Erythroblast (primary cell): ENCODE measurements at places on chromosomes 12 and 14.

DNA sequence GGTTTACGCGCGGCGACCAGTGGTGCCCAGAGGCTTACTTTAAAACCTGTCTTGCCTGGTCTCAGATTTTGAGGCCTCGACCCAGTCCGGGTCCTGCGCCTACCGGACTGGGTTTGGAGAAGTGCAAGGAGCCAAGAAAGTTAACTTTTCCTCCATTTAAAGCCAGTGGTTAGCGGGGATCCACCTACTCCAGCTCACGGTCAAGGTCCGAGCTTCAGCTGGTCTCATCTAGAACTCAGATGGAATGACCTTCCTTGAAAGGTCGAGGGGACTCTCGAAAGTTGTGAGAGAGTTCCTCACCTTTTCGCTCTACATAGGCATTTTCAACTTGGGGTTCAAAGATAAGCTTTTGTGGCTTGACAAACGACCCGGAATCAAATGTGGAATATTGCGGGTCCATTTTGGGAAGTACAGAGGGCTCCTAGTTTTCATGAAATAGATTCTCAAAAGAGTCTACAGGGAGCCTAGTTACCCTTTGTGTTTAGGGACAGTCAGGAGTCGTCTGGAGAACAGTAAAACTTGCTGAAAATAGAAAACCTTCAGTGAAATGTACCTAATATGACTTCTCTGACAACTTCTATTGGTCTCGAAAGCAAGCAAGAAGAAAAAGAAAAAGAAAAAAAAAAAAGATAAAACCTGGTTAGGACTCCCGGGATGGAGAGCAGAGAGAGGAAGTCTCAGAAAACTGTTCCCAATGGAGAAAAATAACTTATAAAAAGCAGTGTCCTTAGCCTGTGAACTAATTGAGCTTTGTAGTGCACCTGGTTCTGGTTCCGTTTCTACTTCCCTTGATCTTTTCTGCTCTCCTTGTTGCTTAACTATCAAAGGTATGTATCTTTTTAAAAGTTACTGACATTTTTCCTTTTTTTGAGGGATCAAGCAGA is 1.4 kb downstream of the KCNMB4 start:
- DNase-seq: no peak

DNA sequence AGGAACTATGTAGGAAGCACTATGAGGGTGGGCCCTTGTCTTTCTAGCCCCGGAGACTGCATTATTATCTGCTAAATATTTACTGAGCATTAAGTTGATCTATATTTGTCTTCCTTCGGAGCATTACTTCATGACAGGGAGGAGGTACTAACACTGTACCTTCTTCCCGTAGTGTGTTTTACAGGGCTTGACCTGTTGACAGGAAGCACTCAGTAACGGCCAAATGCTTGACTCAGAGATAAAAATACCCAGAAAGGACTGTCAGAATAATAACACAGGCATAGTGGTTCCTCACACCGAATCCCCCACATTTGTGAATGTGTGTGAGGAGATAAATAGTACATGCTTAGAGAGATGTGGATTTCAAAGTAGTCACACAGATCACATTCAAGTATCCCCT is 466.6 kb downstream of the EGLN3 start:
- DNase-seq: no peak

DNA sequence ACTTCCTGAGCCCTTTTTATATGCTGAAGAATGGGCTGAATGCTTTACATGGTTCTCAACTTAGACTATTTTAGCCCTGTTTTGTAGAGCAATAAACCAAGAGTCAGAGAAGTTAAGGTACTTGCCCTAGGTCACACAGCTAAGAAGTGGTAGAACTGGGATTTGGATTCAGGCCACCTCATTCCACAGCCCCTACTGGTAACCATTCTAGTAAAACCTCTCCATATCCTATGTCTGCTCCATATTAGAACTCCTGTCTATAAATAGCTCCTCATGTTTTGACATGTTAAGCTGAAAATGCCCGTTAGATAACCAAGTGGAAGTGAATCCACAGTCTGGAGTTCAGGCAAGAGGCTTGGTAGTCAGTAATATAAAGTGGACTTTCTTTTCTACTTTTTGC is 111.6 kb downstream of the HECTD4 start:
- no peak for DNase-seq

- DNase-seq: no peak
Measured at GRCh38 chr12:67873355-67873754, 115.9 kb upstream of the IFNG-AS1 start.

DNA sequence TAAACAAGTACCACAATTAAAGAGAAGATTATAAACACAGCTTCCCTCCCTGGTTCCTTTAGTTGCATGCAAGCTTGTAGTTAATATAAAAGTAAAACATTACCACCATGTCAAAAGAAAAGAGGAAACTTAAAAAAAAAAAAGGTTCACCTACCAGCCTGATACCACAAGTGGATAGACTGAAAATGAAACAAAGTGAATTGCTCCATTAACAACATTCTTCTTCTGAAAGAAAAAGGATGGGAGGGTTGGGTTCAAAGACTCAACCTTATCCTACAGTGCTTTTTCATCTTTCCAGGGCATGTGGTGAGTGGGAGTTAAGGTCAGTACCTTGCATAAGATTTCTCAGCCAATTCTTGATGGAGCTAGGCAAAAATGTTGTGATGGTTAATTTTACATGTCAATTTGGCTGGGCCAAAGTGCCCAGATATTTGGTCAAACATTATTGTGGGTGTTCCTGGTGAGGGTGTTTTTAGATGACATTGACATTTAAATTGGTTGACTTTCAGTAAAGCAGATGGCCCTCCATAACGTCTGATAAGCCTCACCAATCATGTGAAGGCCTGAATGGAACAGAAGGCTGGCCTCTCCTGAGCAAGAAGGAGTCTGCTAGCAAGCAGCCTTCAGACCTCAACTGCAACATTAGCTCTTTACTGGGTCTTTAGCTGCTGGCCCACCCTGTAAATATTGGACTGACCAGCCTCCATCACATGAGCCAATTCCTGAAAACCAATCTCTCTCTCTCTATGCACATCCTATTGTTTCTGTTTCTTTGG is 28.8 kb downstream of the VCPKMT start:
- peak; percentile 68 for DNase-seq

DNA sequence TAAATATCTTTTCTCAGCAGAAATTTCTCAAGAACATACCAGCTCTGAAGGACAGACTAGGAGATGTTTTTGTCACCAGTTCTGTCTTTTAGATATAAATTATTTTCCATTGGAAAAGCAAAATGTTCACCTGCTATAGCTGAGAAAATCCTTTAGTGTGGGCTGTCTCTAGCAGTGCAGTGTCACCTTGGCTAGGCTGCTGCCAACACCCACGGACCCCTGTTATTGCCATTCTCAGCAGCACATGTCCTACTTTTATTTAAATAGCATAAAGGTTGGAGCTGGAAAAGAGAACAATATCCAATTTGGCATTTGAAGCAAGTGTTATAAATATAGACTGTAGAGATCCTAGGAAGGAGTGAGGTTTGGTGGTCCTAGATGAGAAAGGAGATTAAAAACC is 156.4 kb downstream of the TPH2 start:
- no peak for DNase-seq

DNA sequence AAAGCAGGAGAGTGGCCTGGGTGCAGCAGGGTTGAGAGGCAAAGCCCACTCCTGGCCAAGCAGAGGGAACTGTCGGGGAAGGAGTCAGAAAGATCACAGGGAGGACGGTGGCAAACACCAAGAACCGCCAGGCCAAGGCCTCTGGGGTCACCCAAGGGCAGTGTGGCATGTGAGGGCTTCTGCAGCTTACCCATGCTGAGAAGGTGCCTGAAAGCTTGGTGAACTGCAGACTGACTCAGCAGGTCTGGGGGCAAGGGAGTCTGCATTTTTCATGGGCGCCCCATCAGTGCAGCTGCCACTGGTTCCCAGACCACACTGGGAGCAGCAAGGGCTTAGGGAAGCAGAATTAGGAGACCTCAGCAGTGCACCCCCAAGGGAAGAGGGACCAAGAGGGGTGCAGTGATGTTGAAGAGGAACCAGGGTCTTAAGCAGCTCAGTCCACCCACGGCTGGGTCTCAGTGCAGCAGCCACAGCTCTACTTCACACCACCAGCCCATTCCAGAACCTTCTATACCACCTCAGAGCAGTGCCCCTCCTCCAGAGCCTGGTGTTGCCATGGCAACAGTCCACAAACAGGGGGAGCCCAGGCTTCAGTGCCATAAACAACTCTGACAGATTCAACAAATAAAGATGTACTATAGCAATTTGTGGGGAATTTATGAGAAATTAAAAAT is 59.4 kb downstream of the ITPK1 start:
- peak; percentile 14 for DNase-seq

DNA sequence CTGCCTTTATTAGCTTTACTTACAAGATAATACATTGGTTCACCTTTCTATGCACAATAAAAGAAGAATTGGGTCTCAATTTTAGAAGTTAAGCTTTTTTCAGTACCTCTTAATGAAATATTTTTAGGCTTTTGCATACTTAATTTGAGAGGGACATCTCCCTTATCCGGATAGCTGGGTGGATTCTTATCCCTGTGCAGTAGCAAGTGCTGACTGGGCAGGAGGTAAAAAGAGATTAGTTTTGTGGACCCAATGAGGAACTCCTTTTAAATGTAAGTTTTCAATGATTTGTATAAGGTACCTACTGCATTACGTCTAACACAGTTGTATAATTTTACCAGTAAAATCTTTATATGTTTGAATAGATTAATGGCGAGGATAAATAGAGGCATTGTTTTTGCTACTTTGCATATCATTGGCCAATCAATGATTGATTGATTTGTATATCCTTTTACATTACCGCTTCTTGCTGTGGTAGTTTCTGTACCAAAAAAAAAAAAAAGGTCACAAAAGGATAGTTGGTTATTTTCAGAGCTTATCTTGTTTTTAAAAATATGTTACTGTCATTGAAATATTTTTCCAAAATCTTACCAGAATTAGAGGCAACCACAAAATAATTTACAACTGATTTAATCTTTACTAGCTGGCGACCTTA is 2.2 kb downstream of the CPSF6 start:
- DNase-seq: peak; percentile 63

GRCh38 chr14:90518941-90519256 is 122.1 kb downstream of the CALM1 start:
- DNase-seq: peak; percentile 47

DNA sequence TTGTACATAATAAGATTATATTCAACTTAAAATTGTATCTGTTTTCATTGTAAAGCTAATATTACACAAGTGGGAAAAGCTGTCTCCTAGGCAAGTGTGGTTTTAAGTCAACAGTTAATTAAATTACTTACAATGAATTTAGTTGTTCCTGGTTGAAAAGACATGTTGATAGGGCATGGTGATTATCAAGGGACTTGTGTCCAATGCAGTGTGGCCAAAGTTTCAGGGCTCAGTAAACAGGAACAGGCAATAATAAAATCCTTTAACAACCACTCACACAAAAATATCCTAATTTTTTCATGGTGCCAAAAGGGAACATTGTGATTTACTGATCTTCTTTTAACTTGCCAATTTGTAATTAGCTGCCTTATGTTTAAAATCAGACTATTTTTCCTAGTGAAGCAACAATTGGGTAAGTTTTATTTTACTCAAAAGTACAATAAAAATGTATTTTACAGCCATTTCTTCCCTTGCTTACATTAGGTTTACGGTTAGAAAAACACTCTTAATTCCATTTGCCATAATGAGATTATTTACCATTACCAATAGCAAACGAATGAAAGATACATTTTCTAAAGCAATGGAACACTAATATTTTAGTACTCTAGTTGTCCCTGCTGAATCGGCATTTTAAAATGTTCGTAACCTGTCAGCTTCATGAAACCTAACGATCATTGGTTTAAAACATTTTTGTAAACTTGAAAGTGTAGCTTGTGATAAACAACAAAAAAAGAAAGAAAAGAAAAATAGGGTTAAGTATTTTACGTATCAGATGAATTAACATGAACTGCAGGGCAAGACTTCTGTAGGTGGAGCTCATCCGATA is 1.8 kb upstream of the WNK1 start:
- DNase-seq: peak; percentile 51

- DNase-seq: no peak
Measured at GRCh38 chr14:50417853-50418252, 21.2 kb upstream of the CDKL1 start.

- DNase-seq: no peak
Measured at GRCh38 chr12:6312529-6313325, 2.2 kb downstream of the PLEKHG6 start.

DNA sequence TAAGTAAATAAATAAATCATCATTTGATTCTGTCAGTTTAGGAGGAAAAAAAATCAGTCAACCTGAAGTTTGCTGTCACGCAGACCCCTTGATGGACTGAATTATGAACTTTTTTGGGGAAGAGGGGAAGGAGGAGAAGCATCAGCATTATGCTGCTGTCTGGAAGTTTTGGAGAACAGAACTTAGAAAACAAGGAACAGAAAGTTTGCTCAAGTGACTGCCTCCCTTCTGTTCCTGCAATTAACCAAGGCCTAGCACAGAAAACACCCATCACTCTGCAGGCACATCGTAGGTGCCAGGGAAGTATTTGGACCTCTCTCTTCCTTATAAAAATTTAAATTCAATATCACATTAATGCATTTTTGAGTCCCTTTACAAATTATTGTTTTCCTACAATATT is 283.8 kb downstream of the VRK1 start:
- no peak for DNase-seq

DNA sequence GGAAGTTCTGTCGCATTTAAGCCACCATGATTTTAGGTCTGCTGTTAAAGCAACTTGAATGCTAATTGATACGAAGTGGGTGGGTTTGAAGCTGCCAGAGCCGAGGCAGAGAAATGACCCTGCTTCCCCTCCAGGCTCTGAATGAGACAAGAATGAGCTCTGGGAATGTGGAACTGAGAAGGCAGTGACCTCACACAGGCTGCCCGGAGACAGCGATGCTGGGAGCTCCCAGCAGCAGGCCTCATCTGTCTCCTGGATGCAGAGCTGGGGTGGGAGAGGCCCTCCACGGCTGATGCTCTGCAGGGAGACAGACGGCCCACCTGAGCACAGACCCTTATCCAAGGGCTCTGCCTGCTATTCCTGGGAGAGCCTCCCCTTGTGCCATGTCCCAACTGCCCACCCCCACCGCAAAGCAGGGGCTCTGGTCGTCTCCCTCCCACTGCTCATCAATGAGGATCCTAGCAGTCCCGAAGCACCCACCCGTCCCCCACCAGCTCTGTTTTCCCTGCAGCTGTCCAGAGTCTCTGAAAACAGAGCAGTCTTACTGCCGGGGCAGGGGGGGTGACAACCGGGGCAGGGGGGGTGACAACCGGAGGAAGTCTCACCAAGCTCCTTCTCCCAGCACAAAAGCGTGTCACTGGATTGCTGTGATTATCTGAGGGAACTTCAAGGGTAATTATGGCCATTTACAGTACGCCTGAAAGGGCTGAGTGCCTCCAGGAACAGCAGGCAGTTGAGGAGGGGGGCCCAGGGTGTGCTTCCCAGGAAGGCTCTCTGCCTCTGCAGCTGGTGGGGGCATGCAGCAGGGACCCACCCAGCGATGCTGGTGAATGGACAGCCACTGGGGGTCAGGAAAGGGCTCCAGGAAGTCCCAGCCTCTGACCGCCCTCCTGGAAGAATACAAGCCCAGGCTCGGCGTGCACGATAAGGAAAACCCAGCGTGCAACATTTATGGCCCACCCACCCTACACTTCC is 67.8 kb downstream of the CHGA start:
- no peak for DNase-seq

- no peak for DNase-seq
Measured at GRCh38 chr14:104107611-104108569, 22.4 kb downstream of the ASPG start.

GRCh38 chr12:12992418-12993130 is 7.5 kb downstream of the HEBP1 start:
- DNase-seq: peak; percentile 96
